Thymus (tissue), 14 donors: ENCODE measurements at places on chromosomes 1 and 21. TPM values are rescaled to one million over a fixed set of nuclear protein-coding genes. Genes with fewer than 3 reads are reported as not detected.

The AVPR1B gene
- 0.23 TPM for polyA plus RNA-seq

- H3K27me3 ChIP-seq = no peaks in the 10 kb centered on the region
- peaks cover 10% of the 10 kb centered on the region for H3K36me3 ChIP-seq
These were observed 116.0 kb upstream of the CD34 start for GRCh38 chr1:208026880-208027438.

DNA sequence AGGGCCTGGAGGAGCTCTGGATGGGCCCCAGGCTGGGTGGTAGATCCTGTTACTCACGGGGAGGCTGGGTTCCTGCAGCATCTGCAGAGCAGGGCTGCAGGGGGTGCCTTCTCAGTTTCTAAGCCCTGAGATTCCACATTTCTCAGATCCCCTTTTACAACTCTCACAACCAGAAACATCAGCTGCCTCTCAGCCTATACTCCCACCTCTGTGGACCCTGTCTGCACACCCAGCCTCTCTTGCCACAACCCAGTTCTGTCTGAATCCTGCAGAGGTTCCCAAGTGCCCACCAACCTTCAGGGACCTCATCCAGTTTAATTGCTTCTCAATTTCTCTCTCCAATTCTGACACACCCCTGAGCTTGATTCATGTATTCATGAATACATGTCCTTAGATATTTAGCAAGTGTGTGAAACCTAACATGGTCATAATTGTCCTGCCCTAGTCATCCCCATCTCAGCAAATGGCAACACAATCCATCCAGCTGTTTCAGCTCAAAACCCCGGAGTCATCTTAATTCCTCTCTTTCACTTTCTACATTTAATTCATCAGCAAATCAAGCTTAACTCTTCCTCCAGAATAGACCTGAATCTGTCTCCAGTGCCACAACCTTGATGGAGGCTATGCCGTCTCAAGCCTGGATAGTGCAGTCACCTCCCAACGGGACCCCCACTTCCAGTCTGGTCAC, 57.0 kb upstream of the NEK2 start:
- no peaks in the 10 kb centered on the region for H3K36me3 ChIP-seq
- H3K4me1 ChIP-seq = no peaks in the 10 kb centered on the region
- H3K27ac ChIP-seq = no peak overlapping the region
- no peaks in the 10 kb centered on the region for H3K27me3 ChIP-seq
- H3K4me3 ChIP-seq = no peak overlapping the region
- no peak for DNase-seq

The DIPK1A gene
- 13.1 TPM for polyA plus RNA-seq

The SLC44A3 gene
- polyA plus RNA-seq = 6.8 TPM

DNA sequence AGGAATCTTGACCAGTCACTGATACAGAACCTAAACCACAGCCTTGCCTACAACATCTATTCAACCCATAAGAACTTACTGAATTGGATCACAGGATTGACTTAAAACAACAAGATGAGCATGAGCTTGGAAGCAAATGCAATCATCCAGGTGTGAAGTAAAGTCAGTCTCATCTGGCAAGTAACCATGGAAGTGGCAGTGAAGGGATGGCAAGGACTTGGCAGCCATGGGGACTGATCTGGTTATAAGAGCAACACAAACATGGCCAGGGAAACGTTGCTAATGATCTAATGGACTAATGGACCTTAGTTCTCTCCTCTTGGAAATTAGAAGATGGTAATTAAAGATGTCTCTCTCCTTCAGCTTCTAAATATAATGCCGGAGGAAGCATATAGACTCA, 133.1 kb downstream of the VAV3 start:
- H3K36me3 ChIP-seq = no peaks in the 10 kb centered on the region
- no peak for DNase-seq
- H3K27me3 ChIP-seq = no peaks in the 10 kb centered on the region
- H3K4me3 ChIP-seq = no peak overlapping the region
- H3K4me1 ChIP-seq = peaks cover 41% of the 10 kb centered on the region

The ZNF496 gene
- polyA plus RNA-seq = 40.0 TPM

The BRINP2 gene
- 0.23 TPM for polyA plus RNA-seq

DNA sequence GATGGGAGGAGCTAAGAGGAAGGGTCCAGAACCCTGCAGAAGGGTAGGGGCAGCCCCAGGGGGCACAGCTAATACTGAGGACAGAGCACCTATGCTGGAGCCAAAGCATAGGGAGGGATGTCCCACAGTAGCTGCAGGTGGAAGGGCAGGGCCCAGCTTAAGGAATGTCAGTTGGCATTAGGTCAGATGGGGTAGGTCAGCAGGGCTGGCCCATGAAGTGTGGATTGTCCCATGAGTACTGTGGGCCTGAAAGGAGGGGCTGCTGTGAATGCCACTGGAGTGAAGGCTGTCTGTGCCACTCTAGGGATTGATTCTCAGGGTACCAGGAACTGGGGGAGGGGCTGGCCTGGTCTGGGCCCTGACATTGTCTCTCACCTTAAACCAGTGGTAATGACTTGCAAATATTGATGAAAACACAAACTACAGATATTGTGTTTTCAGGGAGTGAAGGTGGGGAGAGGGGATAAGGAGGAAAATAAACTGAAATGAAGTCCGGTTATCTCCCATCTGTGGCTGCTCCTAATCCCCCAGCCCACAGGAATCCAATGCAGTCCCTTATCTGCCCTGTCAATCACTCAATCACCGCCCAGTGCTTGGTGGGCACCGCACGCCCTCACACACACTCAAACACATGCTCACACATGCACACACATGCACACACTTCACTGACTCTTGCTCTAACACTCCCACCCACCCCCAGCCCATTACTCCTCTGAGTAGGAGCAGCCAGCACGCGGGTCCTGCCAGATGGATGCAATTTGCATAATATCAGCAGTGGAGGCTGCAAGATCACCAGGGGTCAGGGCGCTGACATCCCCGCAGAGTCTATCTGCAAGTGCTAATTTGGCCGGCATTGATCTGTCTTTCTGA, 27.8 kb downstream of the DMAP1 start:
- H3K4me1 ChIP-seq = peaks cover 9% of the 10 kb centered on the region
- H3K36me3 ChIP-seq = peaks cover 12% of the 10 kb centered on the region
- no peak for DNase-seq
- no peak overlapping the region for H3K4me3 ChIP-seq
- H3K27ac ChIP-seq = no peak overlapping the region

GRCh38 chr1:29524285-29525065, 288.2 kb downstream of the PTPRU start:
- H3K36me3 ChIP-seq = no peaks in the 10 kb centered on the region
- no peak overlapping the region for H3K4me3 ChIP-seq
- peaks cover 2% of the 10 kb centered on the region for H3K27me3 ChIP-seq
- H3K4me1 ChIP-seq = no peaks in the 10 kb centered on the region
- DNase-seq = no peak

The SLC45A3 gene
- polyA plus RNA-seq = 0.94 TPM

The C1orf53 gene
- 1.3 TPM for polyA plus RNA-seq

The SPRR2G gene
- 14.7 TPM for polyA plus RNA-seq

The C1orf115 gene
- 5.2 TPM for polyA plus RNA-seq

The KCNJ9 gene
- polyA plus RNA-seq = 0.09 TPM

- H3K4me3 ChIP-seq = no peak overlapping the region
- no peak overlapping the region for H3K27ac ChIP-seq
- H3K4me1 ChIP-seq = no peaks in the 10 kb centered on the region
- H3K27me3 ChIP-seq = no peaks in the 10 kb centered on the region
- no peak for DNase-seq
These were observed 40.7 kb upstream of the CXADR start for GRCh38 chr21:17472182-17472581.
